CD4-positive, alpha-beta T cell (primary cell): ENCODE measurements at places on chromosomes 3 and 15.

DNA sequence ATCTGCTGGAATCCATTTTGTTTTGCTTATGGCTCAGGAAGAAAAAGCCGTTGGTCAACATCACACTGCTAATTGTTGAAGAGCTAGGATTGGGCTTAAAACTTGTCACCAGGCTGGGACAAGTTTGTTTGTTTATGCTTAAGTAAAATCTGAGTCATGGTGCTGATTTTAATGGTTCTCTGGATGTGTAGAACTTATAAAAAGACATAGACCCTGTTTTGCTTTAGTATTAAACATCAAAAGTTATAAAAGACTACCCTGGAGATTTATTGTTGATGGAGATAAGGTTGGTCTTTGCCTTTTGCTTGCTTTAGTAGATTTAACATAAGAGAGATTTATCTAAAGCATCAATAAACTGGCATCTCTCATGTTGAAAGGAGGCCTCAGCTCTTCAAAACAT, 348.2 kb upstream of the GOLIM4 start:
- no peak for DNase-seq

GRCh38 chr3:70952033-70952747, 631.3 kb downstream of the FOXP1 start:
- DNase-seq = no peak

DNA sequence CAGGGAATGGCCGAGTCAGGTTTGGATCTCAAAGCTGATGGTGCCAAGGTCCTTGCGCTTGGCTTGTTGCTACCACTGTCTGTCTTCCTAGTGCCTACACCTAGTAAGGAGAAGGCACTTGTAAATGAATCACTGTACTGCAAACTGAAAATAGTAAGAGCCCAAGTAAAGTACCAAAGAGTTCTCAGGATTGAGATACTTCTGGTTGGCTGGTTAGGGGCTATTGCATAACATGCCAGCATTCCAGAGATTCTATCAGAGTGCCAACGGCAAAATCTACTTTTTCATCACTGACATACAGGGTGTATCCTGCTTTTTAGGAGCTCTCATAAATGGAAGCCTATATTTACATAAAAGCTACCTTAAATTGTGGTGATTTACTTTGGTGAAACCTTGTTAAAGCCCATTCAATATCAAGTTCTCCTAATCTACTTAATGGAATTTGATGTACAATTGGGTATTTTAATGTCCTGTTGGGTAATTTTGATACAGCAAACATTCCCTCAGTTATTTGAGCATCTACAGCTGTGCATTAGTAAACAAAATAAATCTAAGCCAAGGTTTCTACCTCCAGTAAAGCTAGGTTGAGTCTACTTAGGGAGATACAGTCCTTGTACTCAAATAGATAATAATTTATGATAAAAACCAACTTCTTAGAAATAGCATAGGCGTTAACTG, 30.7 kb upstream of the CHD2 start:
- no peak for DNase-seq

DNA sequence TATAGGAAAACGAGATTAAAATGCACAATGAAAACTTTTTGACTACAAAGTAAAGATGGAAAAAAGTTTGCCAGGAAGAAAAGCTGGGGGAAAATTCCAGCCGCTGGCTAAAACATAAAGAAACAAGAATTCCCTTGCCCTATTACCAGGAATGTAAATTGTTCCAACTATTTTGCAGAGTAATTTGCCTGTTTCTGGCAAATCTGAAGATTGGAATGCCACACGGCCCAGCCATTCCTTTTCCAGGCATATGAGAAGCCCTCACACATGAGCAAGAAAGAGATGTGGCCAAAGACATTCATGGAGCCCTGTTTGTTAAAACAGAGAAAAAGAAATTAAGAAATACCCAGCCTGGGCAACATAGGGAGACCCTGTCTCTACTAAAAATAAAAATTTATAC, 8.4 kb upstream of the GATA2 start:
- no peak for DNase-seq

DNA sequence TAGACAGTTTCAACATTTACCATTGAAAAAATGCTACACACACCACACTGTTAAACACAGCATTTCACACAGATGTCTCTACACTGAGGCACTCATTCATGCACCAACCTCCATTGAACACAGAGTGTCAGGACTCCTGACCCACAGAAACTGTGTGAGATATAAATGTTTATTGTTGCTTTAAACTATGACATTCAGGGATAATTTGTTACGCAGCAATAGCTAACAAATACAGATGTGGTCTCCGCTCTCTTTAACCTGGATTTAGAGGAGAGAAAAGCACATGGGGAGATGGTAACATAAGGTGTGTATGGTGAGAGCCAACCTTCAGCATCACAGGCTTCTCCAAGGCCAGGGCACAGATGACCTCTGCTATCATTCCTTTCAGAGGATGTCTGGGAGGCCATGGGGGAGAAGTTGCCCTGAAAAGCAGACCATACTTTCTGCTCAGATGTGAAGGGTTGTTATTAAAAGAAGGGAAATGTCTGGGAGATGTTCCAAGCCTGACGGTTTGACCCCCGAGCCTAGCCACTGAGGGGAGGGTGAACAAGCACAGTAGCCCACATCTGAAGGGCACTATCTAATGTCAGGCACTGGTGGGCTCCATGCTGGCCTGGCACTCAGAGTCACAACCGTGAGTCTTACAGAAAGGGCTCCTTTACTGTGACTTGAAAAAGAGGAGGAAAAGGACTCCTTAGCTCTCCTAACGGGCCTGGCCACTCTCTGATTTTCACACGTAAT, 284.5 kb upstream of the TLE3 start:
- no peak for DNase-seq

DNA sequence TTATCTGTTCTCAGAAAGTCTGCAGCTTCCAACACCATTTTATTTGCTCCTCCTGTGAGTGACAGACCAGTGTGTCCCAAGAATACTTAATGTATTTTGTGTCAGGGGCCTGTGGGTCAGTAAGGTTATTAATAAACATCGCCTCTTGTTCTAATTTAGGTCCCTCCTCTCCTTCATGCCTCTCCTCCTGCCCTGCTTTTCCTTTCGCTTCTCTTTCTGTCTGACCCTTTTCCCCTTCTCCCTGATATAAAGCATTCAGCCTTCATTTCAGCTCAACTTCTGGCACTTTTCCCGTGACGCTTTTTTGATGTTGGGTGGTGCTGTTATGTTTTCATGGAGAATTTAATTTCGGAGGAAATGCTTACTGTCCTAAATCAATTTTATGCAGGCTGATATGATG, 29.7 kb upstream of the NR2F2 start:
- no peak for DNase-seq

- DNase-seq = no peak
Measured at GRCh38 chr3:13077431-13078162, 4.4 kb upstream of the IQSEC1 start.

DNA sequence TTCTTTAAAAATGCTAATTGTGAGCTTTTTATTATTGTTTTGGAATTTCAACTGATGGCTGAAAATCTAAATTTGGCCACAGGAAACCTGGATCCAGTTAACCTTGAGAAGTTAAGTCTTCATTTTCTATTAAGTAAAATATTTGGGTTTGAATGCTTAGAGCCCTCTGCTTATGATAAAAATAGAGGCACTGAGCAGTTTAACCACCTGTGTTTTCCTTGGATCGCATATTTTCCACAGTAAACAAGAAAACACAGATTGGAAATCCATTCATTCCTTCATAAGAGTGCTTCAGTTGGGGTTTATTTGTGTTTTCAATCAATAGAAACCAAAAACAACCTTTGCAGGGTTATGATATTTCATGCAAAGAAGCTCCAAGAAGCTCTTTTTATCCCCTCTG, 77.2 kb upstream of the HES1 start:
- DNase-seq = no peak

DNA sequence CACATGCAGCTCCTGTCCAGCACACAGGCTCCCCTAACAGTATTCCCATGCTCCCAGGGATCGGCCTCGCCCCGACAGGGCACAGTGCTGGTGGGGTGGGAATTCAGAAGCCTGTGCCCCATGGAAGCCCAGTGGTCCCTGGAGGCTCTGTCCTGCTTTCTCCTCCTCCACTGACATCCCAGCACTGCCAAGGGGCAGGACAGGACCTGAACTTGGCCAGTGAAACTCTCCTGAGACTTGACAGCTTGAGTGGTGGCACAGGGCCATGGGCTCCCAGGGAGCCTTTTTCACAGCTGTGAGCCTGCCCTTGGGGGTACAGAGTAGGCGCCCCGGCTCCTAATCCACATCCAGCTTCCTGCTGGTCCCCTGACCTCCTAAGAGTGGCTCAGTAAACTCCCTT, 38.4 kb downstream of the IQSEC1 start:
- no peak for DNase-seq

DNA sequence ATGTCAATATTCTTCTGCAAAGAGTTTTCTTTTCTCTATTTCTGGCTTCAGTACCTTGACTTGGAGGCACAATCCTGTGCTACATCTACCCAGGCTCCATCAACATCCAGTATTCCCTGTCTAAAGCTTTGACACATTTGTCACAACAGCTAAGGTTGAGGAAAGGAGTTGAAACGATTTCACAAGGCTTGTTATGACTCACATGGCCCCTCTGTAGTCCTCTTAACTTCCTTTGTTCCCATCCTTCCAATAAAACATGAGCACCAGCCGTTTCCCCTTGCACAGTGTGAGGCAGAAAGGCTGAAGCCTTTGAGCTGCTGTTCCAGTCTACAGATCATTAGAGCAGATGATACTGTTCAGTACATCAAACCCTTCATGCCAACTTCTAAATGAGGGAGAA, 163.0 kb upstream of the TMCO5A start:
- no peak for DNase-seq

- DNase-seq = no peak
Measured at GRCh38 chr3:38782148-38782547, 33.9 kb downstream of the SCN10A start.

DNA sequence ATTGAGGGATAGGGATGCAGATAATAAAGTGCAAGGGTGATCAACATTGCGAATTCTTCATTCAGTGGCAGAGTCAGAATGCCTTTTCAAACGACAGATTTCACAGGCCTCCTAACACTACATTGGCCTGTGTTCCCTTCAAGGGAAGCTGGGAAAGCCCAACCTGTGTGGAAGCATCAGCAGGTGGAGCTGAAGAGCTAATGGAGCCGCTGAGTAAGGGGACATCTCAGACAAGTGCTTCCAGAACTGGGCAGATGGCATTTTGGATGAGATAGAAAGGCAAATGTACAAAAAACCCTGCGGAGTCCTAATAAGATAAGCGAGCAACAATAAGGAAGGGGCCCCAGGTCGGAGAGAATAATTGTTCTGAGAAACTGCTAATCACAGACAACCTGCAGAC, 8.5 kb upstream of the SLC24A5 start:
- DNase-seq = no peak

GRCh38 chr3:133461291-133461690, 61.4 kb downstream of the BFSP2 start:
- no peak for DNase-seq

DNA sequence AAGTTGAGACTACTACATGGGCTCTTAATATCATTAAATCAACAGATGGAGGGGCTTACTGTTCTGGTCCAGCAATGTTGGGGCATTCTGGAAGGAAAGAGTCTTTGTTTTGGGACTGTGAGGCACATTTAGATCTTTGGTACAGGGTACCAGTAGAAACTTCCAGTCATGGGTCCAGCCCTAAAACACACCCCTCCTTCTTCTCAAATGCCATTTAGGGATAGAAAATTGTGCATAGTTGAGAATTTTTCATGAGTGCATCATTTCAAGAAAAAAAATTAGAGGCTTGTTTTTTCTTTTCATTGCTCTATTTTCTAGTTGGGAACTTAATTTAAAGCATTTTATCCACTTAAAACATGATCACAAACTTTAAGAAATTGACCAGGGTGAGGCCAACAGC, 4.1 kb upstream of the RTP1 start:
- DNase-seq = no peak

- no peak for DNase-seq
Measured at GRCh38 chr15:66594344-66594743, 28.5 kb upstream of the LCTL start.

GRCh38 chr15:32723171-32723948, 5.6 kb downstream of the GREM1 start:
- no peak for DNase-seq

- DNase-seq = no peak
Measured at GRCh38 chr3:69259125-69259524, 126.8 kb downstream of the FRMD4B start.

- no peak for DNase-seq
Measured at GRCh38 chr3:59237121-59237520, 187.3 kb upstream of the CFAP20DC start.

- DNase-seq = no peak
Measured at GRCh38 chr3:27666708-27667107, 55.4 kb downstream of the EOMES start.

DNA sequence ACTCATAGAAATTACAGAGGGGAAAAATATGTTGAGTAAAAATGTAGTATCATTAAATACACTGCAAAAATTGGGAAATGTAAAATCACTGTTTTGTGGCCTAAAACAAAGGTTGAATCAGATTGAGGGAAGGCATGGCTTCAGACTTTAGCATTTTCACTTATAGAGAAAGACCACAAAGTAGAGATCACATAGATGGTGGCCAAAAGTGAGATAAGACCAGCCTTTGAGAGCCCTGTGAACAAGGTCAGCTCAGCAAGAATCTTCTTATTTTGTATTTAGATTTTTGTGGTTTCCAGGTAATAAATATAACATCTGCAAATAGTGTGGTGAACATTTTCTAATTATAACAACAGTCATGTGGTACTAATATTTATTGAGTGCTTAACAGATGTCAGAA, 544.8 kb upstream of the DPPA4 start:
- no peak for DNase-seq

DNA sequence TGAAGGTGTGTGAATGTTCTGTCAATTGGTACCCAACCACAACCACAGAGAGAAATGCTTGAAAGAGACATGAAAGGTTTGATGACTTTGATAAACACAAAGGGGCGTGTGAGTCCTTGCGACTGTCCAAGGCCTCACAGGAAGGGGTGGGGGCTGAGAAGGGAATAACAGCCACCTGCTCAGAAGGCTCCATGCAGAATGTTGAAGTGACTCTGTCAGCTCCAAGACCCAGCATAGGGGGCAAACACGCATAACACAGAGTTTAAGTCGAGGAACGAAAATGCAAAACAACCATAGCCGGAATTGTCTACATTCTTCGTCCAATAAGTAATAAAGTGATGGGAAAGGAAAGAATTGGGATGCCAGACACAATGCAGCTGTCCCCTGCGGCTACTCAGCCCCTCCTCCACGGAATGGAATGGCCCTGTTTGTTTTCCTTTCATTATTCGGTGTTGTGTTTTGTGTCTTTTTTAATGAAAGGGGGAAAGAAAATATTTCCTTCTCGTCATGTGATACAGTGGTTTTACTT, 19.9 kb downstream of the TMEM212 start:
- no peak for DNase-seq

GRCh38 chr15:92332125-92332899, 61.4 kb upstream of the ST8SIA2 start:
- DNase-seq = no peak

DNA sequence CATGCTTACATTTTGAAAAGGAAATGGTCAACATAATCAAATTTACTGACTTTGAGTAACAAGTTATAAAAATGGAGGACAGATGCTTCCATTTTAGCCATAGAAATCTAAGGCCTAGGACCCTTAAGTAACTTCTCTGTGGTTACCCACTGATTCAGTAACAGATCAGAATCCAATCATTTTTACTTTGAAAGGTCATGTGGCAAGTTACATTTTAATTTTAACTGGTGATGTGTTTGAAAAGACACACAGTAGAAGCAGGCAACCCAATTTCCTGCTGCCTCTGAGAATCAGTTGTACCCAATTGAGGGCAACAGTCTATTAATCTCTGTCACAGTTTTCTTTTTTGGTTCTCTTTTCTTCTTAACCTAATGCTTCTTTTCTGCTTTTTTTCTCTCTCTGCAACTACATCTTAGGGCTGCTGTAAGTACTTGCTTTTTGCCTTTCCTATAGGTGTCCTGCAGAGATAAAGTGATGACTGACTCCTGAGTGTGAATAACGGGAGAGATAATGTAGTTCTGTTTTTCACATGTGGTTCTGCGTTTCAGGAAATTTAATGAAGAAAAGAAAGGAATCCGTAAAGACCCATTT, 3.3 kb downstream of the ZWILCH start:
- no peak for DNase-seq
